NCI-H526 (cell line): ENCODE measurements at places on chromosomes 16 and 17.

DNA sequence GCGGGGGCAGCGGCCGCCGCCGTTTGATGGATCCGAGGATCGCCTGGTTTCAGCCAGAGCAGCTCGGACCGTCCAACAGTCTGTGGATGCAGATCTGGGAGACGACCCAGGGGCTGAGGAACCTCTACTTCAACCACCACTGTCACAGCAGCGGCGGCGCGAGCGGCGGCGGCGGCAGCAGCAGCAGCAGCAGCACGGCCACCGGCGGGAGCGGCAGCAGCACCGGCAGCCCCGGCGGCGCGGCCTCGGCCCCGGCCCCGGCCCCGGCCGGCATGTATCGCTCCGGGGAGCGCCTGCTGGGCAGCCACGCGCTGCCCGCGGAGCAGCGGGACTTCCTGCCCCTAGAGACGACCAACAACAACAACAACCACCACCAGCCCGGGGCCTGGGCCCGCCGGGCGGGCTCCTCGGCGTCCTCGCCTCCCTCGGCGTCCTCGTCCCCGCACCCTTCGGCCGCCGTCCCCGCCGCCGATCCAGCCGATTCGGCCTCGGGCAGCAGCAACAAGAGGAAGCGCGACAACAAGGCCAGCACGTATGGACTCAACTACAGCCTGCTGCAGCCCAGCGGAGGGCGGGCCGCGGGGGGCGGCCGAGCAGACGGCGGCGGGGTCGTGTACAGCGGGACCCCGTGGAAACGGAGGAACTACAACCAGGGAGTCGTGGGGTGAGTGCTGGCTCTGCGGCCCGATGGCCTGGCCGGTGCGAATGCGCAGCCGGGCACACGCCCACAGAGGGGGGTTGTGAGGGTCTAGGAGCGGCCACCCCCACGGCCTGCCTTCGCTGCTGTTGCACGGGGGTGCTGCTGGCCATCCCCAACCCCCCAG is 702 bp downstream of the TENT4B start:
- DNase-seq, result no peak

DNA sequence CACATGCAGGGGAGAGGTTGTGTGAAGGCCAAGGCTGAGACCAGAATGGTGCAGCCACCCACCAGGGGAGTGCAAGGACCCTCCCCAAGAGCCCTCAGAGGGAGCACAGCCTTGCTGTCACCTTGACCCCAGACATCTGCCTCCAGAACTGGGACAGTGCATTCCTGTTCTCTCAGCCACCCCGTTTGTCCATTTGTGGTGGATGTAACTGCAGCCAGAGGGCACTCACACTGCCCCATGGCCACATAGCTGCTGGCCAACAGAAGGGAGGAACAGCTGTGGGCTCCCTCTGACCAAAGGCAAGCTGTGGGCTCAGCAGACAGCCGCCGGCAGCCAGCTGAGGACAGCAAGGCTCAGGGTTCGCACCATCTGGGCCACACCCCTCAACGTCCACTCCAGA is 49.8 kb upstream of the KLHDC4 start:
- no peak for DNase-seq

DNA sequence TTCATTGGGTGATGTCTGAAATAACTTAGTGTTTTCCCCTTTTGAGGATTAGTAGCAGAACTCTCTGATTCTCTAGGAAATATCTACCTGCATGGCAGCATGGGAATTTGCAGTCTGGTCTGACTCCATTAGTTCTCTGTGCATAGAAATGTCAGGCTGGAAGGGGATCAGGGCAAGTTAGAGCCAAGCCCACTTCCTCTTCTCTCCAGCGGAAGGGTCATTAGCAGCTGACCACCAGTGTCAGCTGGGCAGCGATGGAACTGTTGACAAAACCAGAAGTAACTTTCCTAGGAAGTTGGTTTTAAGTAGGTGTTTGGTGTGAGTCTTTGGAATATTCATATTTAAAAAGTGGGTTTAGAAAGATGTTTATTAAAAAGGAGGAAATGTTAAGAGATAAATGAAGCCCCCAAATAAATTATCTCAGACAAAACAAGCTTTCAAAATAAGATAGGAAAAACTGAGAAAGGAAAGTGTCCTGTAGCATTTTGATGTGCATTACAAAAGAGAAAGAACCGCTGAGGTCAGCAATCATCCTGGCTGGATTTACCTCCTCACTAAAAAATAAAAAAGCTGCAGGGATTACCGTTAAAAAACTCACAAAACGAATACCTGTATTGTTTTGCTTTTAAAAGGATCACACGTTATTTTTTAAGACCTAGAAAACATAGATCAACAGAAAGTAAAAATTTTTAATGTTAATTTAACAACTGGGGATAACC is 32.4 kb upstream of the MMD start:
- DNase-seq, result no peak

- DNase-seq, result no peak
Measured at GRCh38 chr17:69870091-69870530, 204.9 kb upstream of the KCNJ16 start.

DNA sequence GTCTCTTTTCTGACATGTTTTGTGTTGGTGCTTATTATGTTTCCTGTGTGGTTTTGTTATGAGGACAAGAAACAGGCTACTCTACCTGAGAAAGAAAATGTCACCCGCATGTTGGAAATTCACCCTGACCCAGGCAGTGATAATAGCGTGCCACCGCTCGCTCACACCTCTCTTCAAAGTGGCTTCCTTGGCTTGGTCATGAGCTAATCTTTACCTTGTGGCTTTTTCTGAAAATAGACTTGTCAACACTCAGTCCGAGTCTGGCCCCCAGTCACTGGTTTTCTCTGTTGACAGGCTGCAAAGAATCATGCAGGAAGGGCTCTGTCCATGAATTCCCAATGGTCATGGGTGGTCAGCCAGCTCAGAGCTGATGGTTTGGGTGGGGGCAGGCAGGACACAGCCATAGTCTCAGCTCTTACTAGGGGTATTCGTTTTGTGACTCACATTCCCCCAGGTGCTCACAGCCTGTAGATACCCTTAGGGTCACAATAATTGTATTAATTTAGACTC is 121.3 kb upstream of the CACNG5 start:
- no peak for DNase-seq
